ENCODE measurements at places on chromosomes 2 and 18. TPM values are rescaled to one million over a fixed set of nuclear protein-coding genes. Genes with fewer than 3 reads are reported as not detected.

The ANKRD30B gene
- 7.3 TPM for total RNA-seq

The NOL4 gene
- not detected for total RNA-seq

The ZNF892 gene
- total RNA-seq, result 1.2 TPM

The MAP3K19 gene
- not detected for total RNA-seq

The FBXO48 gene
- total RNA-seq, result 0.83 TPM

The NRP2 gene
- 174 TPM for total RNA-seq

The ATP6V1B1 gene
- 2.5 TPM for total RNA-seq

The DNER gene
- total RNA-seq, result 34.3 TPM

The KCNIP3 gene
- 18.1 TPM for total RNA-seq

The CCDC150 gene
- total RNA-seq, result 0.69 TPM
